MCF 10A (cell line): ENCODE measurements at places on chromosomes 3 and 15.

DNA sequence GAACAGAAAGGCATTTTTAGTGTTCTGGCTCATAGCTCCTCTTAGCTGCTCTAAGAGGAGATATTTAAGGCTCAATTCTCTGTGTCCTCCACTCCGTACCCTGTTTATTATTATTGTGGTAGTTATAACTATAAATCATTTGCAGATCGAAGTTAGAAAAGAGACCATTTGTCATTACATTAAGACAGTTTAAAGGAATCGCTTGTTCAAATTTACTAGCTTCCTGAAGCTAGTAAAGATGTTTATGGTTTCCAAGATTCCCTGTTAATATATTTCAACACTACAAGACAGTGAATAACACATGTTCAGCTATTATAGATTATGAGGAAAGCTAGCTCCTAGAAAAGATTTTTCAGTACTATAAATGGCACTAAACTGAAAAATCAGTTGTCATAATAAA, 12.6 kb downstream of the ATXN7 start:
- no peak for DNase-seq

DNA sequence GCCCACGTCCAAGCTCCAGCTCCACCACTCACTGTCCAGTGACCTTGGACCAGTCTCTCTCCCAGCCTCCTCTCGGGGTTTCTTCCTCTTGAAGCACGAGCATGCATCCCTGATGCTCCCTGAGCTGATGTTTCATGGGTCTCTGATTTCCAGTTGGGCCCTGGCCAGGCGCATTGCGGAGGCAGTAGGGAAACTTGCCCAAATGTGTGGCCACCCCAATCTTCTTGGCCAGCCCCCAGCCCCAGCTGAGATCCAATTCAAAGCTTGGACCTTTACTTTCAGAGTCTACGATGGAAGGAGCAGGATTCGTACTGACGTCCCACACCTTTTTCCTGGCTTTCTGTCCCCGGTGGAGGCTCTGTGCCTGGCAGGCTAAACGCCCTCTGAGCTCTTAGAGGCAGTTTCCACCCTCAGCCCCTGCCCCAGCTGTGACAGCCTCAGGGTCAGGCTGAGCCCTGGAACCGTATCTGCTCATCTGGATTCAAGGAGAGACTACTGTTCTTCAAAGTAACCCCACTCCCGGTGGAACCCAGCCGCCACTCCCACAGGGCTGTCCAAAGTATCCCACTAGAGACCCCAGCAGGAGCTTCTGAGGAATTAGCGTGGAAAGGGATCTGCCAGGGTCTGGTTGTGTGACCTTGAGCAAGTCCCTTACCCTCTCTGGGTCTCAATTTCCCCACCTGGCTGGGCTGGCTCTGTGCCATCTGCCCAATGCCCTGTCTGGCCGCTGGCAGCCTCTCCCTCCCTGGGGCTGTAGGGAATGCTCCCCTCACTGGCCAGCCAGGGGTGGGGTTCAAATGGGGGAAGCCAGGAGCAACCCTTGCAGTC, 37.4 kb downstream of the CPN2 start:
- no peak for DNase-seq

DNA sequence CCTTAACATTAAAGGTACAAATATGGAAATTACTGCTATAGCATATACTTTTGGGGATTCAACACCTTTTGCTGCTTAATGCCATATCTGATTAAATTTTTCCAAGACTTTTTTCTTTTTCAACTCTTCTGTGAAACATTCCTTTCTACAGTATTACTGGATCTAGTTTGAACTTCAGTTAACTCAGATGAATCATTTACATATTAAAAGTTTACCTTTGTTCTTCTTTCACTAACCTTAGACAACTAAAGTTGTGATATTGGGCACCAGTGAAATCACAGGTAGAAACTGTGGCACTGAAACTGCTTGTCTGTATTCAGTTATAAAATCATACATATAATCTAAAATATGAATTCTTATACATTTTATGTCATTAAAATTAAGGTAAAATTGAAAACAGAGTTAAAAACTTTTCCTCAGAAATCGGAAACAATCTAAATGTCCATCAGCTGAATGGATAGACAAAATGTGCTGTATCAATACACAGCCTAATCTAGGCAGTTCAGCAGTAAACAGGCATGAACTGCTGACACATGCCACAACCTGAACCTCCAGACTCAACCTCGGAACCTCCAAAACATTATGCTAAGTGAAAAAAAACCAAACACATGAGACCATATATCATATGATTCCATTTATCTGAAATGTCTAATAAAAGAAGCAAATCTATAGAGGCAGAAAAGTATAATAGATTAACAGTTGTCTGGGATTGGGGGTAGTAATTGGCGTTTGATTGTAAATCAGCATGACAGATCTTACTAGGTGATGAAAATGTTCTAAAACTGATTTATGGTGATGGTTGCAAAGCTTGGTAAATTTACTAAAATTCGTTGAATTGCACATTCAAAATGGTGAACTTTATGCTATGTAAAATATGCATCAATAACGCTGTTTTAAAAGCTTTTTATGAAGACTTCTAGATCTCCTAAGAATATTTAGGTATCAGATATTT, 50.0 kb downstream of the PPARG start:
- no peak for DNase-seq

DNA sequence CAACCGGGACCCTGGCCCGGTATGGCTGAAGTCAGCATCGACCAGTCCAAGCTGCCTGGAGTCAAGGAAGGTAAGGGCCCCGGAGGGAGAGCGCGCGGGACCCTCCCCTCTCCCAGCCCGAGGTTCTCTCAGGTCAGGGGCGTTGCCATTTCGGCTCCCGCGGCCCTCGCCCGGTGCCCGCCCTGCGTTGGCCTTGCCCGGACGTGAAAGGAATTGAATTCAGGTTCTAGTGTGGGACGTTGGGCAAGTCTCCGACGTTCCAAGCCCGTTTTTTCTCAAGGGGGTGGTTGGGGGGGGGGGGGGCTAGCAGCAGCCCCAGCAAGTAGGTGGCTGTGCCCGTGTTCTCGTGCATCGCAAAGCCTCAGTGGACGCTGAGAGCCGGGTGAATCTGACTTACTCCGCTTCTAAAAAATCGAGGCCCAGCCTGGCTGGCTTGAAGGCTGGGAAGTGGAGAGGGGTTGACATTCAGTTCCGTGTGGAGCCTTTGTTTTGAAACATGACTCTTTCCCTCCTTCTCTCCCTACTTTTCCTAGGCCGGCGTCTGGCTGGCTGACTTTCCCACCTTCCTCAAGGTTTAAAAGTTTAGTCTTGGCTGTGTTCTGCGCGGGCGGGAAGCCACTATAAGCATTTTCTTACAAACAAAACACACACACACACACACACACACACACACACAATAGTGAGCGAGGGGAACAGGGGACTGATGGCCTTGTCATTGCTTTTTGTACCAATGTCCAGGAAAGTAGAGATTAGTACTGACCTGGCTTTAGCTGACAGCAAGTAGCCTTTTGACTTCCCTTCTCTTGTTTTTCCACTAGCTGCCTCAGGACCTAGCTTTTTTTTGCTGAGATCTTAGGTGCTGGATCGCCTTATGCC, at the start of gene UTS2B:
TSS of gene UTS2B (minus strand) at position 873 of the 876 bp plus-strand sequence. CDS start 48,337 bp downstream, outside the sequence.
- peak; percentile 62 for DNase-seq

- DNase-seq = no peak
Observed at GRCh38 chr3:183161552-183162336, 790 bp downstream of the LAMP3 start.

DNA sequence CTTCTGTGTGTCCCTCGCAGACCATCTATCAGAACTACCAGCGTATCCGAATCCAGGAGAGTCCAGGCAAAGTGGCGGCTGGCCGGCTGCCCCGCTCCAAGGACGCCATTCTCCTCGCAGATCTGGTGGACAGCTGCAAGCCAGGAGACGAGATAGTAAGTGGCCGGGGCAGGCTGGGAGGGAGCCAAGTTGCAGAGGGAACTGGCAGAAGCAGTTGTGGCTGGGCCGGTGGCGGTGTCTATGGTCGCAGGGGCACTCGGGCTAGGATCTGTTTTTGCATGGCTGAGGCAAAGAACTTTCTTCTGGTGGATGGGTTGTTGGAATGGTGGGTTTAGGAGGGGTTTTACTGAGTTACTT, 10.1 kb downstream of the MCM2 start:
- DNase-seq = no peak

GRCh38 chr15:69056365-69056764, 41.9 kb downstream of the NOX5 start:
- peak; percentile 66 for DNase-seq

GRCh38 chr15:49902685-49903501, 216.1 kb downstream of the ATP8B4 start:
- peak; percentile 26 for DNase-seq

DNA sequence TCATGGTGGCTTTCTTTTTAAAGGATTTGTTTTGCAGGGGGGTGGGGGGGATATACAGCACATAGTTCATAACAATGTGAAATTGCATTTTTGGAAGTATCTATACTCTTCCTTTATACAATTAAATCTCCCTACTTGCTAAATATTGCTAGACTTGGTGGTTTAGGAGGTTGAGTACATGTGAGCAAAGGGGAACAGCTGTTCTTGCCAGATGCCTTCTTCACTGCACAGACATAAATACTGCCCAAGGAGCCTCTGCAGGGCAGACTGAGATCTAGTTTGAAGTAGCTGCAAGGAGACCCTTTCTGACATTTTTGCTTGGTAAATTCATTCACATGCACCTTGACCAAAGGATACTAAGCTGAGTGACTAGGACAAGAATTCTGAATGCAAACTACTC, 228.6 kb upstream of the IL12A start:
- DNase-seq = no peak

DNA sequence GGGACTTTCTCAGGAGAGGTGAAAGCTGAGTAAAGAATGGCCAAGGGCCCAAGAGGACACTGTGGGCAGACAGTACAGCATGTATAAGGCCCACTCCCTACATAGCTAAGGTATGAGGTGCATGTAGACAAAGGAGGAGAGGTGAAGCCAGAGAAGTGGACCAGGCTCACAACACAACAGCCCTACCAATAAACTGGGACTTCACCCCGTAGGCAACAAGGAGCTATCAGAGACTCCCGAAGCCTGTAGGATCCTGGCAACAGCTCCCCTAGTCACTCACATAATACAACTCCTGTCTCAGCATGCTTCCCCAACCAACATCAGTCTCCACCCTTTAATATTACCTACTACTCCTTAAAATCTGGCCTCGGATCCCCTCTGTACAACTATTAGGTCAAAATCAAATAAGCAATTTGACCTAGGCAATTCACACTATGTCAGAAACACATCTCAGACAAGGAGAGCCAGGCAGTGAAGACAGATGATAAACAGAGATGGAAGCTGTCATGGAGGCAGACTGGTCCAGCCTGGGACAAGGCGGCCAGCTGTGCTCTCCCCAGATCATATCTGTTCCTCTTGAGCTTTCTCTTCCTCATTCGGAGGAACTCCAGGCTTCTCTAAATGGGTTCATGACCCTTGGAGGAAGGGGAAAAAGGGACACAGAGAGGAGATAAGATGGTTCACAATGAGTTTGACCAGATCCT, 1.4 kb downstream of the XXYLT1 start:
- DNase-seq = no peak
